ENCODE measurements at places on chromosomes 2 and 18. TPM values are rescaled to one million over a fixed set of nuclear protein-coding genes. Genes with fewer than 3 reads are reported as not detected.

The PROKR1 gene
- not detected for polyA plus RNA-seq

DNA sequence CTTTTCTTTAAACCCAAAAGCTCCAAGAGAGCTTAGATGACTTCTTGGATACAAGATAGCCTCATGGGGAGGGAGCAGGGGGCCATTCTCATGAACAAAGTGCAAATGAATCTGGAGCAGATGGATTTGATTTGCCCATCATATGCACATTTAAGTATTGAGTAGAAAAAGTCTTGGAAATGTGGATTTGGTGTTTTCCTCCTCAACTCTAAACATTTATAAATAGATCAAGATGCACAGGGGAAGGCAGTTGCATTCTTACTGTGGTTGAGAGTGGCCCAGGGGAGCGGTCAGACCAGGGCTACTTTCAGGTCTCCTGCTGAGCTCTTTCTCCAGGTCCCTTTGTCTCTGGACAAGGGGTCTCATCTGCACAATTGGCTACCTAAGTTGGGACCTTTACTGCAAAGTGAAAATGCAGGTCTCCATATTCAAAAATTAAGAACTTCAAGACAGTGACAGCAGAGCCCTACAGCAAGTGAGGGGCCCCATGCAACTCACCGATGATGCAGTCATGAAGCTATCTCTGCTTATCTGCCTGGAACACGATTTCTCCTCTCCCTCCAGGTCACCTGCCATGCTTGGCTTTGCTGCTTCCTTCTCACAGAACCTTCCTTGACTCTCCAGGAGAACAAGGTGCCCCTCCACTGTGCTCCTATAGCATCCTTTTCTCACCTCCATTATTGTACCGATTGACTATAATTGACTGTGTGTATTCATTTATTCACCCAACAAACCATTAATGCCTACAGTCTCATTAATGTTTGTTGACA, 145.4 kb downstream of the LPIN1 start:
- DNase-seq, result no peak
- H3K27me3 ChIP-seq, result no peaks in the 10 kb centered on the region
- H3K27ac ChIP-seq, result no peak overlapping the region
- H3K36me3 ChIP-seq, result no peaks in the 10 kb centered on the region
- no peak overlapping the region for H3K4me3 ChIP-seq
- no peaks in the 10 kb centered on the region for H3K4me1 ChIP-seq

DNA sequence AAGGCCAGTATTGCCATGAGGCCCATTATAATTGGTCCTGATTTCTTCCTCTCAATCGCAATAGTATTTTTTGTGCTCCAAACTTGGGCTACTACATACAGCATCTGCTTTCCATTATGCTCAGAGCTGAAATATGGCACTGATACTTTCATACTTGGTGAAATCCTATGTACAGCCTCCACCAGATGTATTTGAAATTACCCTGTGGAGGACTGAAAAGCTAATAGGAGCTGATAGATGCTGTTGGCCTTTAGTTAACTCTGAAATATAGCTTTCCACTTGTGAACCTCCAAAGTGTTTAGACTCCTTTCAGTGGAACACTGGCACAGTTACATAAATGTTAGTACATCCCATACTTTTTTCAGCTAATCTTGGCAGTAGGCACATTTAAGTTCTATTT, 205.7 kb downstream of the NEDD4L start:
- no peak for DNase-seq
- H3K36me3 ChIP-seq, result no peaks in the 10 kb centered on the region
- no peak overlapping the region for H3K4me3 ChIP-seq
- H3K27me3 ChIP-seq, result no peaks in the 10 kb centered on the region
- H3K27ac ChIP-seq, result no peak overlapping the region

DNA sequence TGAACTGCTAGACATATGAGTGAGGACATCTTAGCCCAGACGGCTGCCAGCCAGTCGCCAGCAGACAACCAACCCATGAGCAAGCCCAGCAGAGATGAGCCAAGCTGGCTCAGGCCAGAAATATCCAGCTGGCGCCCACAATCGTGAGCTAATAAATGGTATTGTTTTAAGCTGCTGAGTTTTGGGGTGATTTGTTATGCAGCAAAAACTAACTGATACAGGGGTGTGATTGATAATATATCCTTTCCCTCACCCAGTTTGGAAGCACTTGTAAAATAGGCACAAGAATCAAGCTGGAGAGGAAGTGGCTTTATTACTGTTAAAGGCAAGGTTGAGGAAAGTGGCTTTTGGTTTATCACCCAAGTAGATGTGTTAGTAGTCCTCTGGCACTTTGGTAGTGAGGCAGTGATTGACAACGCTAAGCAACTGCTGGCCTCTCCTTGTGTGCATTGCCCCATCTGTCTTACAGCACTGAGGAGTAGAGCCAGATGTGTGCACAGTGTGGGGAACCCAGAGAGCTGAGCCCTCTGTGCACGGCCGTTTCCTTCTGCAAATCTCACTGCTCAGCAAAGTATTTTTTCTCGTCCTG, 110.1 kb downstream of the MYO1B start:
- no peaks in the 10 kb centered on the region for H3K27me3 ChIP-seq
- no peaks in the 10 kb centered on the region for H3K36me3 ChIP-seq
- peaks cover 3% of the 10 kb centered on the region for H3K4me1 ChIP-seq
- no peak for DNase-seq
- H3K27ac ChIP-seq, result no peak overlapping the region

- peak; percentile 32 for DNase-seq
- no peak overlapping the region for H3K4me3 ChIP-seq
- no peaks in the 10 kb centered on the region for H3K36me3 ChIP-seq
- H3K4me1 ChIP-seq, result no peaks in the 10 kb centered on the region
- H3K27me3 ChIP-seq, result no peaks in the 10 kb centered on the region
Measured at GRCh38 chr18:68992719-68993482, 195.0 kb downstream of the CCDC102B start.

DNA sequence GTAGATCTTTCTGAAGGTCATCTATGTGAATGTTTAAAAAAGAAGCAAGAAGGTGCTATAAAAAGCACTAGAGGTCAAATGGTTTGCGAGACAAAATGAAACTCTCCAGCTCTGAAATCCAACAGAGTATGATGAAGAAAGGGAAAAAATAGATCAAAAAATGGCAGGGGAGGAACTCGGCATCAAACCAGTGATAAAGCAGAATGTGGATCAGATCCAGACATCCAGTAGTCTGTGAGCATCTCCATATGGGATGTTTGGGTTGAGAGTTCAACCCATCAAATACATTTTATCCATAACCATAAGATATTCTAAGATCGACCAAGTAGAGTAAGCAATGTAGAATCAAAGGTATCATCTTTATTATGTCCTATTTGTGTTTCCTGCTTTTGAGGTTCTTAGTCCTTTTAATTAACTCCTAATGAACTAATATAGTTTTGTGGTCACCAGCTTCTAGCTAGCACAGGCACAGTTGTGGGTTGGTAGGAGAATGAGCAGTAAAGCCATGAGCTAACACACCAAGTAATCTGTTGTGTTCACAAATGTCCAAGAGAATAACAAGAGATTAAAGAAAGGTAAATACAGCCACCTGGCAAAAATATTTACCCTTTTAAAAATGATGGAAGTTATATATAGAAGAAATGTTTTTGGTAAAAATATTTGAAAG, 160.9 kb downstream of the NEDD4L start:
- H3K4me1 ChIP-seq, result peaks cover 6% of the 10 kb centered on the region
- H3K4me3 ChIP-seq, result no peak overlapping the region
- no peaks in the 10 kb centered on the region for H3K27me3 ChIP-seq
- no peak for DNase-seq
- no peak overlapping the region for H3K27ac ChIP-seq

The HES6 gene
- 9.4 TPM for polyA plus RNA-seq

- no peaks in the 10 kb centered on the region for H3K36me3 ChIP-seq
- no peaks in the 10 kb centered on the region for H3K4me1 ChIP-seq
- no peaks in the 10 kb centered on the region for H3K27me3 ChIP-seq
- no peak overlapping the region for H3K27ac ChIP-seq
- H3K4me3 ChIP-seq, result no peak overlapping the region
- no peak for DNase-seq
Measured at GRCh38 chr18:36977121-36977520, 148.2 kb downstream of the KIAA1328 start.

- H3K27me3 ChIP-seq, result no peaks in the 10 kb centered on the region
- no peaks in the 10 kb centered on the region for H3K4me1 ChIP-seq
- peak; percentile 64 for DNase-seq
- H3K36me3 ChIP-seq, result no peaks in the 10 kb centered on the region
- H3K4me3 ChIP-seq, result no peak overlapping the region
Measured at GRCh38 chr18:12391487-12392165, 14.6 kb upstream of the AFG3L2 start.

DNA sequence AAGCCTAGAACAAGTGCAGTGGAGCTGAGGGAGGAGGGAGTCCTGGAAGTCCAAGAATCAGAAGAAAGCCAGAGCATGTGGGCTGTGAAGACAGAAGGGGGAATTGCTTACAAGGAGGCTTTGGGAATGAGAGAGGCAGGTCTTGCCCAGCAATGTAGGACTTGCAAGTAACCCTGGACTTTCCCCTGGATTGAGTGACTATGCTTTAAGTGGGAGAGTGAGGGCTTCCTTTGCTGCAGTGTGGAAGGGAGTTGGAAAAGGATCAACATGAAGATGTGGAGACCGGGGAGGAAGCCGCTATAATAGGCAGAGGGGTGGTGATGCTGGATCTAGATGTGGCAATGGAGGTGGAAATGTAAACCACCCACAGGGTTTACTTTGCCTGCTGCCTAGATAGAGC, 13.8 kb upstream of the SCYGR1 start:
- no peaks in the 10 kb centered on the region for H3K27me3 ChIP-seq
- DNase-seq, result no peak
- H3K36me3 ChIP-seq, result no peaks in the 10 kb centered on the region
- H3K27ac ChIP-seq, result no peak overlapping the region

DNA sequence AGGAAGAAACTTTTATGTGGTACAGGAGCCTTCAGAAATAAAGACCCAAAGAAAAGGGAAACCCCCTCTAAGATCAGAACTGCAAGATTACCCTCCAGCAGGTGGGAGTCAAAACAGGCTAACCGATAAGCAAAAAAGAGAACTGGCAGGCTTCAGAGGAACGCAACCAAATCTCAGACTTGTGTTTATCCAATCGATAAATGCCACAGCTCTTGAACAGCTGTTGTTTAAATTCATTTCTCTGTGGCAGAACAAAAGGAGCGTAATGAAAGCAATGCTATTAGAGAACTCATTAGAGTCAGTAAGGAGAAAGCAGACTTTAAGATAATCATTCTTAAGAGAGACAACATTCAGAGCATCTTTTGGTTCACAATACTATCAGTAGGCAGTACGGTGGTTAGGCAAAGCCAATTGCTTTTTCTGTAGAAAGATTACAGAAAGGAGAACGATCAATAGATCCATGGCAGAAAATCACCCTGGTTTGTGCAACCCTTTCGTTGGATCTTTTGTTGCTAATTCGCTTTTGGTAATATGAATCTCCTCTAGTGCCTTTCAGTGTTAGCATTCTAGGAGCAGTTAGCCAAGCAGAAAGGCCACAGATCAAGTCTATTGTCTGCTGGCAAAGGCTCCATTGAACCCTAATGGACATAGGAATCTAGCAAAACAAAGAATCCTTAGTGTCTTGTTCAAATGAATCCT, 476.4 kb upstream of the CHST9 start:
- no peaks in the 10 kb centered on the region for H3K36me3 ChIP-seq
- no peaks in the 10 kb centered on the region for H3K4me1 ChIP-seq
- H3K4me3 ChIP-seq, result no peak overlapping the region
- no peak for DNase-seq

The GLI2 gene
- 1.9 TPM for polyA plus RNA-seq

The SLC30A3 gene
- polyA plus RNA-seq, result 20.2 TPM

The ZNF396 gene
- polyA plus RNA-seq, result 2.6 TPM

DNA sequence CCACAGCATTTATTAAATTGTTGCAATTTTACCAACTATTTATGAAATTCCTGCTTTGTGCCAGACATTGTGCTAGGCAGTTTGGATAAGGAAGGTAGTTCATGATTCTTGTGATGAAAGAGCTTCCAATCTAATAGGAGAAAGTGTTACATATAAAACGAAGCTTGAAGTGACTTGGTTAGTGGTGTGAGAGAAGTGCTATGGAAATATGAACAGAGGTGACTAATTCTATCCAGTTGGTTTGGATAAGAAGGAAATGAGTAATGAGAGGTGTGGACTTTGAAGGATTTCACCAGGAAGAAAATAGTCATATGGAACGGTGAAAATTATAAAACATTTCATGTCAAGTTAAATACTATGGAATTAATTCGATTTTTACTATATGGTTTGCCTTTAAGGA, 48.6 kb downstream of the EML6 start:
- H3K27me3 ChIP-seq, result no peaks in the 10 kb centered on the region
- no peaks in the 10 kb centered on the region for H3K36me3 ChIP-seq
- H3K4me1 ChIP-seq, result no peaks in the 10 kb centered on the region
- H3K27ac ChIP-seq, result no peak overlapping the region
- no peak overlapping the region for H3K4me3 ChIP-seq

- DNase-seq, result no peak
- no peak overlapping the region for H3K27ac ChIP-seq
- no peaks in the 10 kb centered on the region for H3K27me3 ChIP-seq
- no peaks in the 10 kb centered on the region for H3K36me3 ChIP-seq
- H3K4me3 ChIP-seq, result no peak overlapping the region
Measured at GRCh38 chr2:240795916-240796510, 24.0 kb downstream of the KIF1A start.

The C2orf80 gene
- not detected for polyA plus RNA-seq

The CD28 gene
- 1.0 TPM for polyA plus RNA-seq

The REG3A gene
- 0.20 TPM for polyA plus RNA-seq

The HTR2B gene
- polyA plus RNA-seq, result 2.8 TPM

The RIT2 gene
- not detected for polyA plus RNA-seq

- no peaks in the 10 kb centered on the region for H3K36me3 ChIP-seq
- no peaks in the 10 kb centered on the region for H3K4me1 ChIP-seq
- H3K4me3 ChIP-seq, result no peak overlapping the region
- no peak overlapping the region for H3K27ac ChIP-seq
Measured at GRCh38 chr2:126399001-126399400, 257.0 kb upstream of the GYPC start.

DNA sequence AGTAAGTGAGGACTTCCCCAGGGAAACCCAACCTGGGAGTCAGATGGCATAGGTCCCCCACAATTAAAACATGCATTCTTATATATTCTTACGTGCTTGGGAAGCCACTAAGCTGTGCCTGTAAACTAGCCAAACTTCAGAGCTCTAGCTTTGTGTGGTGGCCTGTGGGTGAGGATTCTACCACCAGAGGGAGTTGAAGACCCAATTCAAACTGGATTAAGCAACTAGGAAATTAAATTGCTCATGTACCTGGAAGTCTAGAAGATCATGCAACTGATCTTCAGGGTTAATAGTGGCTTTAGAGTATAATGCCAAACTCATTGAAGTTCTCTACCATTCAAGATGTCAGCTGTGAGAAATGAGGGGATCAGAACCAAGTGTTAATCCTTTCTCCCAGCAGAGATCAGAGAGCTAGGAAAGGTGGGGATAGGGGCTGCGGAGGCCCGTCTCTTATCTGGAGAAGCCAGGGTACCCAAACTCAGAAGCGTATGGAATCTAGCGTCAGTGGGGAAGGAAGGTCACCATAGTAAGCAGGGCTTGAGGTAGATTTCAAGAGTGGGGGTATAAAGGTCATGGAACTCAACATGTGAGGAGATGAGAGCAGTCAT, 53.2 kb upstream of the CCDC85A start:
- no peaks in the 10 kb centered on the region for H3K36me3 ChIP-seq
- no peak for DNase-seq
- no peak overlapping the region for H3K27ac ChIP-seq
- H3K4me3 ChIP-seq, result no peak overlapping the region
- H3K27me3 ChIP-seq, result no peaks in the 10 kb centered on the region

GRCh38 chr18:34048423-34048822, 176.3 kb downstream of the NOL4 start:
- no peaks in the 10 kb centered on the region for H3K27me3 ChIP-seq
- H3K36me3 ChIP-seq, result no peaks in the 10 kb centered on the region
- no peak overlapping the region for H3K27ac ChIP-seq

- no peak overlapping the region for H3K27ac ChIP-seq
- no peak for DNase-seq
- H3K4me1 ChIP-seq, result no peaks in the 10 kb centered on the region
- no peaks in the 10 kb centered on the region for H3K27me3 ChIP-seq
- no peak overlapping the region for H3K4me3 ChIP-seq
Measured at GRCh38 chr18:12291161-12291560, 16.9 kb upstream of the TUBB6 start.

Measured in aorta (tissue), 5 donors.